ENCODE measurements at places on chromosomes 4 and X. TPM values are rescaled to one million over a fixed set of nuclear protein-coding genes. Genes with fewer than 3 reads are reported as not detected.

- DNase-seq = no peak
Observed at GRCh38 chrX:23008431-23009099, 8.8 kb downstream of the DDX53 start.

- DNase-seq = no peak
Observed at GRCh38 chrX:77937291-77937690, 26.8 kb downstream of the ATP7A start.

DNA sequence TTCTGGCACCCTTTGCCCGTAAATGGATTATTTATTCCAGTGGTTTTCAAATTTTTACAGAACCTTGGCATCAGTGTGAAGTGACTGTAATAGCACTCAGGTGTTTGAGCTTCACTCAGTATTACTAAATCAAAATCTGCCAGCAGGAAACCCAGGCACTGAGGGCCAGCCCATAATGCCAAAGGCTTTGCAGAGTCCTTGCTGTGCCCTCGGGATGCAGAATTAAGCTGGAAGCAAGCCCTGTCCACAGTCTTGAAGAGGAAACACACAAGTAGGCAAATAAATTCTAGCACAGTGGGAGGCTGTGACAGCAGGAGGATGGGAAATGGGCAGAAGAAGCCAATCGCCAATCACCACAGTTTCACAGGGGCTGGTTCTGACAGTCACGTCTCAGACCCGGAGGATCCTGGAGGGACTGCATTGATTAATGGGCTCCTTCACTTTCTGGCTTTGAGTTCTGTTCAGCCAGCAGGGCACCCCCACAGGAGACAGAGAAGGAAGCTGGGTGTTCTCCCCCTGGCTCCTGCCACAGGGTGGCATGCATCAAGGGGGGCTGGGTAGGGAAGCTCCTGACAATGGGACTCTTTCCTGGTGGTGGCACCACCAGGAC, 138.8 kb downstream of the MTNR1A start:
- no peak for DNase-seq

GRCh38 chrX:23919706-23920320, 12.0 kb downstream of the CXorf58 start:
- no peak for DNase-seq

DNA sequence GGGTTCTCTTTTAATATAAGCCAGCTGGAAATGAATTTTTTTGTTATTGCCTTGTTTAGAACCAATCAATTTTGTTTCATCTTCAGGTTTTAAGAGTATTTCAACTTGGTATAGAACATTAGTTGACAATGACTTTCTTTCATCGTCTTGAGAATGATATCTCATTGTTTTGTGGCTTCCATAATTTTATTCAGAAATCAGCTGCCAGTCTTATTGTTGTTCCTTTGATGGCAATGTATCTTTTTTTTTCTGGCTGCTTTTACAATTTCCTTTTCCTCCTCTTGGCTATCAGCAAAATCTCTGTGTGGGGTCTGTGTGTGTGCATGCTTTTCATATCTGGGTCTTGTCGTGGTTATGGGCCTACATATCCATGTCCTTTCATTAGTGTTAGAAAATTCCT, 1536.4 kb upstream of the TENM3 start:
- no peak for DNase-seq

DNA sequence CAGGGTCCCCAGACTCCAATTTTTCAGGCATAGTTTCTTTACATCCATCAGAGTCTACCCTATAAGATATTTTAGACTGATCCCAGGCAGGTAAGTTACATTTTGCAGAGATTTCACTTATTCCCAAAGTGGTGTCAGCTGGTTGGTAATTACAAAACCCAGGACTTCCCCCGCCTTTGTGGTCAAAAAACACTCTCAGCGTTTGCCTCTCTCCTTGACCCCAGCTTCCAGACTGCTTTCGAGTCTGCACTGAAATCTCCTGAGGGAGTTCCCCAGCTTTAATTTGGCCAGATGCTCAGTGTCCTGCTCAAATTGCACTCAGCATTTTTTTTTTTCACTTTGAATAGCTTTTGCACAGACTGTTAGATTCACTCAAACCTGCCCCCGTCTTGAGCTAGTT, 11.2 kb upstream of the AMOT start:
- no peak for DNase-seq

DNA sequence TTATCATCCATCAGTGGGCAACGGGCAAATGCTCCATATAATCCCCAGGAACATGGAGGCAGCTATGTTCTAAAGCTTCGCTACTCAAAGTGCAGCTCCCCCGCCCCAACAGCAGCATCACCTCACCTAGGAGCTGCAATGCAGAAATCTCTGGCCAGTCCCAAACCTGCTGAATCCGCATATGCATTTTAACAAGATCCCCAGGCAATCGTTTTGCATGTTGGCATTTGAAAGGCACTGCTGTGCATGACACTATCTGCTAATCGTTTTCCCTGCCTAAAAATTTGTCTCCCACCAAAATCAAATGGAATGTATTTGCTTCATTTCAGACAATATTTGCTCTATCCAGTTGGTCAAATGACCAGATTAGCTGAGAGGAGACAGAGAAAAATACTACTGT, 15.2 kb downstream of the ADGRG2 start:
- no peak for DNase-seq

The DOK7 gene
- 3.3 TPM for total RNA-seq

DNA sequence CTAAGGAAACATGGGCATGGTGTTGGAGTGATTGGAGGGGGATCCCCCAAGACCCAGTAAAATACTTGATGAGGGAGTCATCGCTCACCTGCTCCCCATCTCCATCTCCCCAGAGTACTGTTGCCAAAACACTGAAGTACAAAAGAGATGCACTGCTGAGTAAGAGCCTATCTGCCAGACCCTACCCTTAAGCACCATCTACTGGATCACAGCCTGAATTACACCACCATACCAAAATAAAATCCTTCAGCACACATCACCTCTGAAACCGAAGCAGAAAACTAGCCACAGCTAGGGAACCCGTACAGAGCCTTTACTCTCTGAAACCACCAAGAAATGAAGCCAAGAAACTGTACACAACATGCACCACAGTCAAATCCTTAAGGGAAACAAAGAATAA, 466.3 kb upstream of the ACTRT1 start:
- DNase-seq = no peak

GRCh38 chr4:37679301-37679700, 6.9 kb downstream of the RELL1 start:
- DNase-seq = no peak

The POU4F2 gene
- not detected for total RNA-seq

The GPR50 gene
- not detected for total RNA-seq

The GYG2 gene
- 3.7 TPM for total RNA-seq

The RAB39B gene
- 0.43 TPM for total RNA-seq

The UGT2B7 gene
- 0.30 TPM for total RNA-seq

The GAB3 gene
- 15.5 TPM for total RNA-seq

GRCh38 chrX:132037479-132037993, 14.4 kb downstream of the STK26 start:
- no peak for DNase-seq

GRCh38 chr4:159010563-159011260, 92.2 kb upstream of the RAPGEF2 start:
- no peak for DNase-seq

GRCh38 chr4:181711387-181711786, 531.8 kb upstream of the TENM3 start:
- no peak for DNase-seq

The CLCN4 gene
- 16.5 TPM for total RNA-seq

Measured in upper lobe of left lung (tissue), 6 donors.